Immature natural killer cell (primary cell): ENCODE measurements at places on chromosomes 7 and 10. TPM values are rescaled to one million over a fixed set of nuclear protein-coding genes. Genes with fewer than 3 reads are reported as not detected.

Gene OPN4
- polyA plus RNA-seq: not detected

Gene SLC37A3
- 9.5 TPM for polyA plus RNA-seq

Gene GATA3
- polyA plus RNA-seq: 27.2 TPM

Gene ZEB1
- polyA plus RNA-seq: 14.6 TPM

Gene PKD2L1
- not detected for polyA plus RNA-seq

Gene SLC13A4
- not detected for polyA plus RNA-seq

Gene HOXA1
- polyA plus RNA-seq: not detected

Gene UCN3
- not detected for polyA plus RNA-seq
